ENCODE measurements at places on chromosomes 1 and 21.
A peak's percentile ranks its signal among the peaks of the same experiment; 100 is the strongest.

DNA sequence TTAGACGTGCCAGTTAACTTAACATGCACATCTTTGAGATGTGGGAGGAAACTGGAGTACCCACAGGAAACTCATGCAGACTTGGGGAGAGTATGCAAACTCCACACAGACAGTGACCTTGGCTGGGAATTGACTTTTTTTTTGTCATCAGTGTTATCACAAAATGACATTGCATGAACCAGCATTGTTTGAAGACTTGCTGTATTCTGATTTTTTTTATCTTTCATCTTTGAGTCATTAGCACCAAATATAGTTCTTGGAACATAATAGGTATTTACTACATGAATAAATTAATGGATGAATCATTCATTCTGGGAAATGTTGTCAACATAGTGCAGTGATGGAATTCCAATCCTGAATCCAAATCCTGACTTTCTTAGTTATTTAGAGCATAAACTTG lies 77.0 kb downstream of the ATF6 start:
- DNase-seq, result no peak

GRCh38 chr1:160665330-160666078 lies 18.7 kb upstream of the SLAMF1 start:
- DNase-seq, result no peak

- no peak for DNase-seq
These were observed 4.4 kb upstream of the ADAMTS1 start for GRCh38 chr21:26849428-26850115.

DNA sequence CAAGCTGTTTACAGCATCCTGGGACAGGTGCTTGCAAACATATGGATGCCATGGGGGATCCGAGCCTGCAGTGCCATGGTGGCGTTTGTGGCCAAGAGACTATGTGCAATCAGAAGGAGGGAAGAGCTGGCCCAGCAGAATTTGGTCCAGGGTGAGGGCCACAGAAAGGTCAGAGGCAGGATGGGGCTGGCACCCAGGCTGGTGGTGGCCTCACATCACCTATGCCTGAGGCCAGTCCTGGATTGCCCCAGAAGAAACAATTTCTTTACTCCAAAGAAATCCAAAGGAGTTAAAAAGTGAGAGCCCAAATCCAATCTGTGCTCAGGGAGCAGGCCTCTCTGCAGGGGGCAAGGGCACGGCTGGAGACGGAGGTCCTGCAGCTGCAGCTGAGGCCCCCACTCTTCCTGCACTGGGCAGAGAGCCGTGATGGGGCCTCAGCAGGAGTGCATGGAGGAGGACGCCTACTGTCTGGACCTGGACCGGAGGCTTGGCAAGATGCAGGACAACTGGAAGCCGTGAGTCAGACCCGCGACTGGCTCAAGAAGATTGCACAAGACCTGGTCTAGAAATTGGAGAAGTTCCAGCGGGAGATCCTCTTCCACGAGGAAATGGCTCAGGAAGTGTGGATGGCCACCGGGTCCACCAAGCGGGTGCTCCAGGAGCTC lies 163.5 kb downstream of the RYR2 start:
- no peak for DNase-seq

DNA sequence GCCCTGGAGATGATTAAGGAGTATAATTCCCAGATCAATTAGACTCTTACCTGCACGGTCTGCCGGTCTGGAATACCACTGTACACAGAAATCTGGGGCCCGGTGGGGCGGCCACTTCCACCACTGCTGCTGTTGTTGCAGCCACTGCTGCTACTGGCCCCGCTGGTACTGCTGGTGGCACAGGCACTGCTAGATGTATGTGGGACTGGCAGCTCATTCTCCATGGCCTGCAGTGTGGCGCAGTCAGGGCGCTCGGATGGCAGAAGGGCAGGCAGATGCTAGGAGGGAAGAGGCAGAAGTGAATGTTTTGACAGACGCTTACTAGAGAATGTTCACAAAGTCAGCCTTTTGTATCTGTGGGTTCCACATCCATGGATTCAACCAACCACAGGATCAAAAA lies 54.4 kb upstream of the A3GALT2 start:
- no peak for DNase-seq

DNA sequence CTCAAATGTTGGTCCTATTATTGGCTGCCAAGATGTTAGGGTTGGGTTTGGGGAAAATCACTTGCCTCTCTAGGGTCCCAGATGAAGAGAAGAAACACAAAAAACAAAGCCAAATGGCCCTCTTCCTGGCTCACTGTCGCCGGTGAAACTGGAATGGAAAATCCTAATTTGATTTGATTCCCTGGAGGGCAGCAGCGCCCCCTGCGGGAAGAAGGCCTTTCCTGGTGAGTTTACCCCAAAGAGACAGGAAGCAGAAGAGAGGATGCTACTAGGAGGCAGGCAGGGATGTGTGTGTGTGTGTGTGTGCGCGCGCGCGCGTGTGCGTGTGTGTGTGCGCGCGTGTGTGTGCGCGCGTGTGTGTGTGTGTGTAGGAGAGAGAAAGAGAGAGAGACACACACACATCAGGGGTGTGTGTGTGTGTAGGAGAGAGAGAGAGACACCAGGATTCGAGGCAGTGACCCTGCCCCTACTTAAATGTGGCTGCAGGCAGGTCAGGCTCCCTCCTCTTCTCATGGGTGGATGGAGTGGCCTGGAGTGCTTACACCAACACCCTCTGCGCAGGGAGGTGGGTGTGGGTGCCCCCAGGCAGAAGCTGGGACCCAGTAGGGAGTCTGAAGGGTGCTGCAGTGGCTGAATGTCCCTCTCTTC lies 3.1 kb upstream of the SELENON start:
- peak; percentile 92 for DNase-seq
